G401 (cell line): ENCODE measurements at places on chromosomes 11 and 22. TPM values are rescaled to one million over a fixed set of nuclear protein-coding genes. Genes with fewer than 3 reads are reported as not detected.

Gene BEST1
- total RNA-seq = 0.10 and 0.18 TPM in 2 replicates

Gene KRTAP5-1
- total RNA-seq = not detected in 2 replicates

Gene CAVIN3
- total RNA-seq = 59.5 and 60.8 TPM in 2 replicates

Gene FREY1
- 0.24 TPM in 1 of 2 replicates, not detected in the other for total RNA-seq

Gene CENATAC
- 30.4 and 34.0 TPM in 2 replicates for total RNA-seq
